Panc1 (cell line): ENCODE measurements at places on chromosomes 2 and 18. TPM values are rescaled to one million over a fixed set of nuclear protein-coding genes. Genes with fewer than 3 reads are reported as not detected.

GRCh38 chr2:187445051-187445450, 3.0 kb downstream of the CALCRL start:
- DNase-seq: no peak

- DNase-seq: no peak
These were observed 247.4 kb upstream of the RAB6C start for GRCh38 chr2:129731907-129732629.

DNA sequence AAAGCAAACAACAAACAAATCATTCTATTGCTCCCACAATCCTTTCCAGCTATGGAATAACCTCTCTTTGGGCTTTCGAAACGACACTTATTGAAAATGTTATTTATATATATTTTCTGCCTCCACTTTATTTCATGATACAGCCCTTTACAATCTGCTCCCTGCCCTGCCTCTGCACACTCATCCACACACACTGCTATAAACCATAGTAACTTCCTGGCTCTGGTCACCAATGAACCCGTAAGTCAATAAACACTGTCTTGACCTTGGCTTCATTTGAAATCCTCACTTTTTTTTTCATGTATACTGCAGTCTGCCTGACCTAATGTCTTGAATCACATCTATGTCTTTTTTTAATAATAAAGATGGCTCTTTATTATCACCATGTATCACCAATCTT, 161.5 kb downstream of the SLC39A10 start:
- DNase-seq: no peak

GRCh38 chr2:105252271-105252670, 10.7 kb downstream of the GPR45 start:
- no peak for DNase-seq

GRCh38 chr2:28414583-28414982, 21.9 kb downstream of the FOSL2 start:
- DNase-seq: no peak

DNA sequence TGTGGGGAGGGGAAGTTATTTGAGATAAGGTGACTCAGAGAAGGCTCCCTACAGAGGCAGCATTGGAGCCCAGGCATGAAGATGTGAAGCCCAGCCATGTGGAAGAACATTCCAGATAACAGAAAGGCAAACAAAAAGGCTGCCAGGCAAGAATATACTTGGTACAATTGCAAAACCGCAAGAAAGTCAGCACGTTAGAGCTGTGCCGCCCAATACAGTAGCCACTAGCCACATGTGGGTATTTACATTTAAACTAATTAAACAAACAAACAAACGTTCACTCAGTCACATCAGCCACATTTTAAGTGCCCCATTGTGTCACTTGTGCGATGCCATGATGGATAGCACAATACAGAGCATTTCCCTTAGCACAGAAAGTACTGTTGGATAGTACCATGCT, 179.6 kb downstream of the SATB2 start:
- DNase-seq: no peak

GRCh38 chr2:34311816-34312215, 712.7 kb upstream of the FAM98A start:
- no peak for DNase-seq

DNA sequence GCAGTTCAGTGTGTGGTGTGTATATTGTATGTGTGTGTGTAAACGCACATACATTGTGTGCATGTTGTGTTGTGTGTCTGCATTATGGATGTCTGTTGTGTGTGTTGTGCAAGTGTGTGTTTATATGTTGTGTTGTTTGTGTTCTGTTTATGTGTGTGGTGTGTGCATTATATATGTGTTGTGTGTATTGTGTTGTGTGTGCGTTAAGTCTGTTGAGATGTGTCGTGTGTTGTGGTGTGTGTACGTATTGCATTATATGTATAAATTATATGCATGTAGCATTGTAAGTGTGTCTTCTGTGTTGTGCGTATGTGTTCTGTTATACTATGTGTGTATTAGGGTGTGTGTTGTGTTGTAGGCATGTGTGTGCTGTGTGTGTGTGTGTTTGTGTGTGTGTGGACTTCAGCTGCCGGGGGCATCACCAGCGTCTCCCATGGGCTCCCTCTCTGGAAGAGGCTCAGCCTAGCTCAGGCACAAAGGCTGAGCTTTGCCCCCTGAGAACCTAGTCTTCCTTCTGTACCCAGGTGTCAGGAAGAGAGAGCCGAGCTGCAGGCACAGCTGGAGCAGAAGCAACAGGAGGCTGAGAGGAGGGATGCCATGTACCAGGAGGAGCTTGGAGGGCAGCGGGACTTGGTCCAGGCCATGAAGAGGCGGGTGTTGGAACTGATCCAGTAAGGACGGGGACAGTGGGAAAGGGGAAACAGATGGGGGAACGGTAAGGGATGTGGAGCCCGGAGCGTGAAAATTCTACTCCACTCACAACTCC, 13.7 kb downstream of the RUFY4 start:
- no peak for DNase-seq

DNA sequence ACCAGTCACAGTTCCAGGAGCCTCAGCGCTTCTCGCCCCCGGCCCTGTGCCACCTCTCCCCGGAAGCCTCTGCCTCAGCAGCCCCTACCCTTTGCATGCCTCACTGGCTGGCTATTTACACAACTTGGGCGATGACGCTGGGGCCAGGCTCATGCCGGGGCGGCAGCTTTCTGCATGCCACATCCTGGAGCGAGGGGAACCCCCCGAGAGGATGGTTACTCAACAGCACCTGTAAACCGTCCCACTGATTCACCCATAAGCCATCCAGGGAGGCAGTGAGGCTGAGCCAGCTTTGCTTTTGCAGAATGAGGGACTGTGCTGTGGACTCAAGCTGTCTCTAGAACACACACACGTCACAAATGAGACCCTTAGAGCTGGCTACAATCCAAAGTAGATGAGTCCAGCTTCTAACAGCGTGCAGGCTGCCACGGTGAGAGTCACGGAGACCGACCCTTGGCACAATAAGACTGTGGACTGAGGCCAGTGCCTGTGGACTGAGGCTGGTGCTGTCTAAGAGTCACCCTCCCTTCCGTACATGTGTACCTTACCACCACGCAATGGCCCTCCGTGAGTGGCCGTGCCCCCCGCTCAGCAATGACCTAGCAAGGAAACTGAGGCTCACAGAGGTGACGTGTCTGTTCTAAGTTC, 45.6 kb upstream of the ODC1 start:
- DNase-seq: peak; percentile 88

DNA sequence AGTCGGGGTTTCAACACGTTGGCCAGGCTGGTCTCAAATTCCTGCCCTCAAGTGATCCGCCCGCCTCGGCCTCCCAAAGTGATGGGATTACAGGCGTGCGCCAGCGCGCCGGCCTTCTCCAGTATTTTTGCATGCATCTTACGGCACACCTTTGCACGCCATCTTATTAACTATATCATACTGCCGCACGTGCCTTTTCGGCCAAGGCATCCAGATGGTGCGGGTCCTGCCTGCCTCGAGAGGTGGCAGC, 765 bp upstream of the ING5 start:
- peak; percentile 43 for DNase-seq

DNA sequence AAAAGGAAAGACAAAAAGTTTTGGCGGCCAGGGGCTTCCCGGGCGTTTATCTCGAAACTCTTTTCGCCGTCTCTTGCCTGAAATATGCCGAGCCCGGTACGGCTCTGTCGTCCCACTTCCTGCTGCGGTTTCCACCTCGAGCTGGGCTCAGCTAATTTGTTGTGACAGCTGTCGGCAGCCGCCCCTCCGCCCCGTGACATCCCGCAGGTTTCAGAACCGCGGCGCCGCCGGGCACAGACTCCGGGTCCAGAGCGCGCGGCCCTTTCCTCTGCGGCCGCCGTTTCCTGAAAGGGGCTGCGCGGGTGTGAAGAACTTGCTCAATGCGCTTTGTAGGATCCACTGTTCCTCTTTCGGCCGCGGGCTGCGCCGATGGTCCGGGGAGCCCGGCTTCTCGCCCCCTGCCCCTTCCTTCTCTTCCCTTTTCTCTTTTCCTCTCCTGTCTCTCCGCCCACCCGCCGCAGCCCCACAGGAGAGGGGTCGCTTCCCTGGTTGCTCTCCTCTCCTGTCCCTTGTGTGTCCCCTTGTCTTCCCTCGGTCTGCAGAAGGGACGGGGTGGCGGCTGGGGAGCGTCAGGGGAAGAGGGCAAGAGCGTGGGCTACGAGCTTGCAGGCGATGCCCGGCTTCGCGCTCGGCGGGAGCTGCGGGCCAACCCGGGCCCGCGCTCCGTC, 648 bp downstream of the ARID5A start:
- no peak for DNase-seq

DNA sequence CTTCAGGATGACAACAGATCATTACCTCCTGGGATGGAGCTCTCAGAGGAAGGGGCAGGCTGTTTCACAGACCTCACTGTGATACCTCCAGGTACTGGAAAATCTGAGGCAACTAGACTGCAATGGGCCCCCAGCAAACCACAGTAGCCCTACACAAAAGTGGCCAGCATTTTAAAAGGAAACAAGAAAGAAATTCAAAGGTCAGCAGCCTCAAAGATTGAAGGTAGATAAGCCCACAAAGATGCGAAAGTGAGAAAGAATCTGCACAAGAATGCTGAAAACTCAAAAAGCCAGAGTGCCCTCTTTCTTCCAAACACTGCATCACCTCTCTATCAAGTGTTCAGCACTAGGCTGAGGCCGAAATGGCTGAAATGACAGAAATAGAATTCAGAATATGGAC, 499.5 kb upstream of the CHAC2 start:
- no peak for DNase-seq

GRCh38 chr2:208012449-208012848, 12.9 kb downstream of the PLEKHM3 start:
- no peak for DNase-seq

DNA sequence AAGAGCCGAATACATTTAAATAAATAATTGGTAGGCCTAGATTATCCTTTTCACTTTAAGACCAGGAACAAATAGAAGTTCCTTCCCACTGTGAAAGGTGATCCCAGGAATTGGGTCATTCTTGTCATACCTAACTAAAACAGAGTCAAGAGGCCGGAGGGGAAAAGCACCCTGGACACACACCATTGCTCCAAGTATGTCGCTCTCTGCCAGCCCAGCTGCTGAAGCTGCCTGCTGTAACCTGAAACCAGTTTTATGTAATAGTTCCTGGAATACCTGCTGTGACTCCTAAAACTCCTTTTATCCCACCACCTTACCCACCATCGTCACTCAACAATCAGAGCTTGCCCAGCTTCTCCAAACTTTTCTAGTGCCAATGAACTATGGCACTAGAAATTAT, 217.1 kb downstream of the PTPRM start:
- DNase-seq: no peak

The ASTL gene
- total RNA-seq: 0.18 TPM

The PTPN18 gene
- 35.3 TPM for total RNA-seq

The TLX2 gene
- not detected for total RNA-seq

The COLEC11 gene
- 0.31 TPM for total RNA-seq

The TRIM43 gene
- total RNA-seq: not detected

The NGEF gene
- 17.8 TPM for total RNA-seq
